Suppressor macrophage treated with lipopolysaccharide for 1 hour (primary cell): ENCODE measurements at places on chromosomes 16 and 17.
A peak's percentile ranks its signal among the peaks of the same experiment; 100 is the strongest.

- peak; percentile 32 for DNase-seq
Observed at GRCh38 chr16:11194913-11195312, 61.1 kb downstream of the SOCS1 start.

DNA sequence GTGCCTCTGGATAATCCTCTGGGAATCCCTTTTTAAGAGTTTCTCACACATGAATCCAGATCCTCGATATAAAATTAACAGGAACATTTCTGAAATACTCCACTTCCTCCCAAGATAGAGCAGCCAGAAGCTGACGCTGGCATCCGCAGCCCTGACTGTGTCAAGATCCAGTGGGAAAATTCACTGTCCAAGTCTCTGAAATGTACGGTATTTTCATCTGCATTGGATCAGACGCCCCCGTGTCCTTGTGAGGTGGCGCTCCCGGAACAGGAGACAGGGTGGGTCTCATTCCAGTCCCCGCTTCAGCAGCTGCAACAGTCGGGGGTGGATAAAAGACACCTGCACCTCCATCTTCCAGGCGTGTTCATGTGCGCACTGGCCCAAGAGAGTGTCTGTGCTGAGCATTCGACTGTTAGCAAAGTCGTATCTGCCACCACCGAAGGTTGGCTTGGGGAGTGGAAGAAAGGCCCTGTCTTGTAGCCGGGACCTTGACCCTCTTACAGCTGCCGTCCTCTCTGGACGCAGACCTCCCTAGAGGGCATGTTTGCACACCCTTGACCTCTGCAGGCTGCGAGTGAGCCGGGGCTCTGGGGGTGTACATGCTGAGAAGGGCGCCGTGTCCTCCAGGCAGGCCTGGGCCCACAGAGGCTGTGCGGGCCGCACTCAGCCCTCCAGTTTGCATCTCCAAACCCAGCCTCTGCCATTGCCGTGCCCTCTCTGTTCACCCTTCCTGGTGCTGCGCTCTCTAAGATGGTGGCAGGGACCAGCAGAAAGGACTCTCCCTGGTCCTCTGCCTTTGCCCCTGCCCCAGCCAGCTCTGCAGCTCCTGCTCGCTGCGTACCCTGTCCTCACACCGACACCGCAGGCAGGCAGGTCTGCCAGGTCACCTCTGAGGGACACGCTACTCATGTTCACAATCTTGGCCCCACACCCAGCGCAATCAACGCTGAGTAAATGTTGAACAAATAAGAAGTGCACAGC, 72.0 kb upstream of the CHMP6 start:
- no peak for DNase-seq

- DNase-seq: no peak
Observed at GRCh38 chr17:75845933-75846691, 1.9 kb upstream of the UNC13D start.

- DNase-seq: no peak
Observed at GRCh38 chr17:56130026-56130425, 23.2 kb upstream of the ANKFN1 start.

GRCh38 chr17:41777574-41778188, 8.8 kb downstream of the JUP start:
- no peak for DNase-seq

- no peak for DNase-seq
Observed at GRCh38 chr17:63926164-63926563, 6.0 kb downstream of the CD79B start.

GRCh38 chr17:4859816-4860625, 26.9 kb downstream of the MINK1 start:
- DNase-seq: no peak

GRCh38 chr16:68519225-68519745, 19.8 kb upstream of the ZFP90 start:
- no peak for DNase-seq
